ENCODE measurements at places on chromosomes 12 and 14.
A peak's percentile ranks its signal among the peaks of the same experiment; 100 is the strongest.

DNA sequence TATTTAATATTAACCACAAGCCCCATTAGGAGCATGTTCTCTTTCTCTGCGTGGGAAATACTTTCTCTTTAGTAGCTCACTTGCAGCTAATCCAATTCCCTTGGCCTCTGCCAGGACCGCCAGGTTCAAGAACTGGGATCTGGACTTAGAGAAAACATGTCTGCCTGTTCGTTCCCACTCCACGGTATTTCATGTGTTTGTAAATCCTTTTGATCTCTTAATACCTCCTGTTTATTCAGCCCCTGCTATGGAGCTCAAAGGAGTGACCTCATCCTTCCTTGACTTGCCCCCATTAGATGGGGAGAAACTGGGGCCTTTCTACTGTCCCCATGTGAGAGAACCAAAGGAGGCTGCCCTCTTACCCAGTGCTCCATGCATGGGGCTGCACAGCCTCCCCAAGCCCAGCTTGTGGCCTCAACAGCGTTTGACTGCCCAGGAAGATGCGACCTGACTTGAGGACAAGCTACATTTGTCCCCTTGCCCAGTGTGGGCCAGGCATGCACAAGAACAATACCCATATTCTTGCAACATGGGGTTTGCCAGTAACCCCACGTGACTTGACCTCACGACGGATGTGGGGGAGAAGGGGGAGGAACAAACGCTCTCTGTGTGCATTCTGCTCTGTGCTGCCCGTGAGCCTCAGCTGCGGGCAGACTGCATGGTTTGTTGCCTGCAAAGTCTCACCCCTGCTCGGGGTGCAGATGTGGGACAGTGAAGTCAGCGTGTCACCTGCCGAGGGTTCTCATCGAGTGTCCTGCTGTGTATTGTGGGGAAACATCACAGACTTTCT is 30.3 kb downstream of the CD9 start:
- peak; percentile 78 for DNase-seq

GRCh38 chr14:36365766-36366165 is 45.3 kb upstream of the MBIP start:
- no peak for DNase-seq

GRCh38 chr12:91058786-91059185 is 962 bp upstream of the KERA start:
- DNase-seq, result no peak

DNA sequence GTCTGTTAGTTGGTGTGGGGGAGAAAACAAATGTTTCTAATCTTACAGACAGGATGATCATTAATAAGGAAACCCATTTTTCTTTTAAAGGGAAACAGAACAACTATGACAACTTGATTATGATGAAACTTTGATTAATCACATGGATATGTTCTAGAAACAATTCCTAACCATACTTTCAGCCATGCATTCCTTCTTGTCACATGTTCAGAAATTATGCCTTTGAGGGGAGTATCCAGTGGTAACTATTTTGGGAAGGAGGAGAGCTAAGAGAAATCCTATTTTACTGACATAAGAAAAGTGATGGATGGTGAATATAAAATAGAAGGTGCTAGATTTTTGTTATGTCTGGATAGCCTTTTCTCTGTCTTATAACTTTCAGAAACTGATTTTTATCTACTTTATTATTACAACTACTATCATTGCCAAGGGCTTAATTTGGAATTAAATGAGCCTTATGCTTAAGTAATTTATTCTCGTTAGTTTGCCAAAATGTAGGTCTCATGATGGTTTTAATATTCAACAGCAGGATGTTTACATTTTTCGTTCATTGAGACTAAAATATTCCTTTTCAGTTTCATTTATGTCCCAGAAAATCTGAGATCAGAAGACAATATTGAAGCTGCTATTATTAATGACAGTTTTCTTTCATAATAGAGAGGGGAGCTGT is 200.1 kb downstream of the TMTC2 start:
- DNase-seq, result no peak

- DNase-seq, result no peak
These were observed 12.7 kb downstream of the FOXN4 start for GRCh38 chr12:109296431-109296830.

DNA sequence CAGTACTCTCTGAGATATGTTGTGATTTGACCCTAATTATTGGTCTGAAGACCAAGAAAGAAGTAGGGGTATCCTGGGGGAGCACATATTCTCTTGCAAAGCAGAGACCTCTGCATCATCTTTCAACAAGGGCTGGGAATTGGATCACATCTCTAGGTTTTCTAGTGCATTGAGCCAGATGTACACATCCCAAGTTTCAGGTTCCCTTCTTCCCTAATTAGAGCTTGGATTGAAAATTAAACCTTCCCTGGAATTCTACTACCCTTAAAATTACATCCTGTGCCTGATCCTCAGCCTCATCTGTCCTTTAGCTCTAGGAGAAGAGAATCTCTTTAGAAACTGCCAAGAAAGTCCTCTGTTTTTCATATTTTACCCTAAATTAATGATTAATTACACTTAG is 839.6 kb downstream of the SLC6A15 start:
- no peak for DNase-seq

GRCh38 chr14:61662437-61663311 is 32.6 kb upstream of the HIF1A start:
- DNase-seq, result peak; percentile 94

DNA sequence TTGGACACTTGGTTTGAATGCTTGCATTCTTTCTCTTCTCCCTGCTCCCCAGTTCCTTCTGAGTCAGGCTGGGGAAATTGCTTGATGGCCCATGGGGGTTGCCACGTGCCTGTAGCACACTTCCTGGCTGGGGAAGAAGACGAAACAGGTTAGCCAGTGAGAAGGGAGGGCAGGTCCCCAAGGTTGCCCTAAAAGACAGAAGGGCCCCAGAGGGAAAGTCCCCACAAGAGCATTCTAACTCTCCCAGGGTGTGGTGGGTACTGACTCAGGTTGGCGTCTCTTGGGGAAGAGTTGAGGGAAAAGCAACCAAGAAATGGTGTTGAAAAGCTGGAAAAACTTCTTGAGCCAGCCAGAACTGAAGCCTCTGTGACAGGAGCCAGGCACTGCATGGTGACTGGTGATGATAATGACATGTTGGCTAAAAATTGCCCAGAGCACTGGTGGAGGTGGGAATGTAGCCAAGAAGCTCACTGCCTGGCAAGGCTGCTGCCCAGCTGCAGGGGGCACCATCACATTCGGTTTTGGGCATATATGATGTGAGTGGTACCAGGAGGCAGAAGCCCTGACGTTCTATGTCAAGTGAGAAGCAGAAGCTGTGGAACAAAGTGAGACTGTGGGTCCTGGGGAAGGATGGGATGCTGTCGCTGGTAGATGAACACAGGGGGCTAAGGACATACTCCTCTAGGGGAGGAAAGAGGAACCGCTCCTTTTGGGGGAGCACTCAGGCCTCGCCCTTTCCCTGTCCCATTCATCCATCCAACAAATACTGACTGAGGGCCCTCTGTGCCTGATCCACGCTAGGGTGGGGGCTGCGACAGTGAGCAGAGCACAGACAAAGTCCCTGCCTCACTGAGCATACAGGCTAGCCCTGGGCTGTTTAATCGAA is 8.1 kb upstream of the RABGGTA start:
- peak; percentile 70 for DNase-seq

- DNase-seq, result no peak
These were observed 255.8 kb upstream of the AVPR1A start for GRCh38 chr12:63406781-63407180.

- DNase-seq, result peak; percentile 55
These were observed 2.5 kb downstream of the FUT8 start for GRCh38 chr14:65414961-65415589.

DNA sequence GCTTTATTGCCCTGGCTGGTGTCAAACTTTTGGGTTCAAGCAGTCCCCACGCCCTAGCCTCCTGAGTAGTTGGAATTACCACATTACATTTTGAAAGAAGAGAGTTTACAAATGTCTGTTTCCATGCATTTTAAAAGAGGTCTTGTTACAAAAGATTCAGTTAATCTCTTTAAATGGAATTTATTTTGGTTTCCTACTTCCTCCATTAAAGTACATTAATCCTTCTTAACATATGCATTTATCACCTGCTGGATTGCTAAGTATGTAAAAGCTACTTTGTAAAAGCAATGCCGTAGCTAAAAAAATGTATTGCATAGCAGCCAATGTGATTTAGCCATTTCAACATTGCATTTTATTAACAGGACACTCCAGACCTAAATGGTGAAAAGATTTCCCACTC is 80.4 kb downstream of the PDE3A start:
- no peak for DNase-seq

DNA sequence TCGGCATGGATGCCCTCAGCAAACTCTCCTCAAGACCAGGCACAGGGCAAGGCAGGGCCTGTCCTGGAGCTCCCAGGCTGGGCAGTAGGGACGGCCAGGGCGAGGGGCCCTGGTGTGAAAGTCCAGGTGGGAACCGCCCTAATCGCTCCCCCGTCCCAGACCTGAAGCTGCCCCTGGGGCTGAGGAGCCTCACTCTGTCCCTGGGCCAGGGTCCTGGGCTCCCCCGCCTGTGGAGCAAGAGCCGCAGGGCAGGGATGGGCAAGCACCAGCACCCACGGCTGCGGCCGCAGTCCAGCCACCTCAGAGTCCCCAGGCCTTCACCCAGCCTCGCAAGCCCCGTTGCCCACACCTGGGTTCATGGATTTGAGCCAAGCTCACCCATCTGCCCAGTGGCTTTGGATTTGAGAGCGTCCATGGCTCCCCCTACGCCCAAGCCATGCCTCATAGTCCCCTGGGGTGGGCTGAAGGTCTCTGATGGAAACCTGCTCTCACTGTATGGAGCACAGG is 102.4 kb upstream of the C14orf180 start:
- DNase-seq, result no peak

DNA sequence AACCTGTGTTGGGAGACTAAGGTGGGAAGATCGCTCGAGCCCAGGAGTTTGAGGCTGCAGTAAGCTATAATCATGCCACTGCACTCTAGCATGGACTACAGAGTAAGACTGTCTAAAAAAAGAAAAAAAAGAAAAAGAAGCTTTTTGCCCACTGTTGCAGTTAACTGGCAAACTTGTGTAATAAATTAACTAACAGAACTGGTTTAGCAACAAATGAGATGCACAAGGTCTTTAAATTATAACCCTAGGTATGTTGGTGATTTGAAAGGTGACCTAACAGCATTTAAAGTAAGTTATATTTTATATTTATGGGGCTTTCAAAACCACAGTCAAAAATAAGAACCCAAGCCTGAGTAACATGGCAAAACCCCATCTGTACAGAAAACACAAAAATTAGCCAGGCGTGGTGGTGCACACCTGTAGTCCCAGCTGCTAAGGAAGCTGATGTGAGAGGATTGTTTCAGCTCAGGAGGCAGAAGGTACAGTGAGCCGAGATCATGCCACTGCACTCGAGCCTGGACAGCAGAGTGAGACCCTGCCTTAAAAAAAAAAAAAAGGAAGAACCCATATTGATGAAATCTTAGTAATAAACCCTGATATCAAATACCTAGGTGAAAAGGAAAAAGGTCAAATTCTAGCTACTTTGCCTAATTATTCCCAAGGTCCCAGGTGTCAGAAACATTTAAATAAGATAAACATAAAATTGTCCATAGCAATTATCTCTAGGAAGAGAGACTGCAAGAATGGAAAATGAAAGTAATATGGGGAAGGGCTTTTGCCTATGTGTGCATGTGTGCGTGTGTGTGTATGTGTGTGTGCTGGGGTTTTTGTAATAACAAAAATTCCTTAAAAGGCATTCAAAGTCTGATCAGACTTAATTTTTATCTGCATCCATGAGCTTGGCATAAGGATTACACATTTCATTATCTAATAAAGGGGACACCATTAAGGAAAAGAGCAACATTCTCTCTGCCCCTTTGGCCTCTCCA is 15.4 kb downstream of the SYNE2 start:
- peak; percentile 60 for DNase-seq

- no peak for DNase-seq
These were observed 249.6 kb upstream of the TBX3 start for GRCh38 chr12:114933428-114934160.

- no peak for DNase-seq
These were observed 4.7 kb downstream of the GLTP start for GRCh38 chr12:109875572-109876131.

DNA sequence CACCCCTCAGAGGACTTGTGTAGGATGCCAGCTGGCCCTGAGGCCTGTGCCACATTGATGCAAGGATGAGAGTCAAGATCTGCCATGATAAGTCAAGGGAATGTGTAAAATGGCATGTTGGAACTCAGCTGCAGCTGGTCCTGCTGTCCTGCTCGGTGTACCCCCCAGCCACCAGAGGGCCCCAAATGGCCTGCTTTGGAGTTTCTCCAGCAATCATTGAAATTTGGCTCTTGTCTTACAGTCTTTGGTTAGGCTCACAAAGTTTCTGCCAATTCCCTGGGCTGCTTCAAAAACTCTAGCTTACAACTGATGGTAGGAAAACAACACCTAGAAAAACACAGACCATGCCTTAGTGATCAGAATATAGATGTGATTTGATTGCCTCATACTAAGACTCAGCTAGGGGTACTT is 76.8 kb downstream of the HSD17B6 start:
- DNase-seq, result no peak

GRCh38 chr12:1930803-1931597 is 12.5 kb upstream of the CACNA2D4 start:
- no peak for DNase-seq

DNA sequence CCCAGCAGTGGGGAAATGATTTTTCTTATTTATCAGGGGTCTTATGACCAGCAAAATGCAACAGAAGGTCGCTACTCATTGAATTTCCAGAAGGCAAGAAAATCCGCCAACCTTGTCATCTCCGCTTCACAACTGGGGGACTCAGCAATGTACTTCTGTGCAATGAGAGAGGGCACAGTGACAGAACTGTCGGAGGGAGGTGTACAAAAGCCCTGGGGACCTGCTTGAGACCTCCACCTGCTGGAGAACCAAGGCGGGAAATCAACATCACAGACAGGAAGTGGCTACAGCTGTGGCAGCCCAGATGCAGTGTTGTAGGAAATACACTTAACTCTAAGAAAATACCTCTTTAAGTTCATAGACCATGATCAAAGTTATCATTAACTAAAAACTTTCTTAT is 250.9 kb upstream of the OR4E1 start:
- DNase-seq, result peak; percentile 73

DNA sequence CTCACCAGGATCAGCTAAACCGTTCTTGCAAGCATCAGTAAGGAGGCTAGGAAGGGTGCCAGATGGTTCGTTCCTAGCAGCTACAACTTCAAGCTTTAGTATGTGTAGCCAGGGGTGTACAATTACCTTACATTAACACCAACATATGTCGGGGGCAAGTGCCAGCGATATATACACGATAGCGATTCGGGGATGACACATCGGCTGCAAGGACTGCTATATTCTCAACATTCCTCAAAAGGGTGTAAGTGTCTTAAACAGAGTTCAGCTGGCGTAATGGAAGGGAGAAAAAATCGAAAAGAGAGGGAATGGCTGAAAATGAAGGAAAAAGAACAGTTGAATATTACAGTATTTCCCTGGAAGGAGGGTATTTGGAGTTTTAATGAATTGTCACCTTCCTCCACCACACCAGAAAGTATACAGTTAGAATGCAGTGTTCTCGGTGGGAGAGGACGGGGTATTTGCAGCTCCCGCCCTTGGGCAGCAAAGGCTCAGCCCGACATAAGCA is 545 bp downstream of the LIMA1 start:
- DNase-seq, result no peak

DNA sequence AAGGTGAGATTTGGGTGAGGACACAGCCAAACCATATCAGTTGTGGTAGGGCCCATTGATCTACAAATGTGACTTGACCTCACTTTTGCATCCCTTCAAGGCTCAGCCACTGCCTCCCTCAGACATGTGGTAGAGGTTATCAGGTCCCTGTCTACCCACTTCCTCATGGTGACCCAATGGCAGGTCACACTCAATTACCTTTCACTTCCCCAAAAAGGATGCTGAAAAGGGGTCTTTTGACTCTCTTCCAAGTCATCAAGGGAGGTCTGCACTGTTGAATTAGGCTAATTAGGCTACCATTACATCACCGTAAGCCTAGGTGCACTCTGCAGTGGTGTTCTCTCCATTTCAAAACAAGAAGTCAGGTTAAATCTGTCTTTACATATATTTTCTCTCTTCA is 22.6 kb upstream of the DRAM1 start:
- DNase-seq, result no peak
